GF-D8 (cell line): ENCODE measurements at places on chromosomes 1 and 21.

DNA sequence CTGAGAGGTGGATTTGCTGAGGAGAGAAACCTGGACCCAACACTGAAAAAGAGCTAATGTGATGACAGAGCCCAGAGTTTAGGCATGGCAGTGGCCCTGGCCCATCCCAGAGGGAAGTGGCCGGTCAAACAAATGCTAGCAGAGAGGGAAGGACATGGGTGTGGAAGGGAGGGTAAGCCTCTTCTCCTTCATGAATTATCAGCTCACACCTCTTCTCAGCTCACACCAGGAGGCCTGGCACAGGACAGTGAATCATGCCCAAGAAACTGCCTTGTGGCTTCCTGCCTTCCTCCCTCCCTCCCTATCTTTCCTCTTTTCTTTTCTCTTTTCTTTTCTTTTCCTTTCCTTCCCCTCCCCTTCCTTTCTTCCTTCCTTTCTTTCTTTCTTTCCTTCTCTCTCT, 1.3 kb upstream of the SPRR3 start:
- DNase-seq = no peak

DNA sequence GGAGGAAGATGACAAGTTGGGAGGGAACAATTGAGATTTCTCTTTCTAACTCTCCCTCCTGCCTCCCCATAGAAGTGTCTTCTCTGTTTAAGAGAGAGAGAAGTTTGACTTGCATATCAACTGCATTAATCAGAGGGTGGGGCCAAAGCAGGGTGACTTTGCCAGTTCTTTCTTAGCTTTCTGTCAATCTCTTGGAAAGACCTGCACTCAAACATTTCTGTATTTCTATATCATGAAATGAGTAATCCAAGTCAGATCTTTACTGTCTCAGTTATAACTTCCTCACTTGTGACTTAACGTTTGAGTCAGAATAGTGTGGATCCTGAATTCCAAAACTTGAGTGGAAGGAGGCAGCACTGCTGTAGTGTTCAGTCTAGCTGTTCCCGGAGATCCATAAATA, 180.8 kb upstream of the KCNK2 start:
- no peak for DNase-seq

DNA sequence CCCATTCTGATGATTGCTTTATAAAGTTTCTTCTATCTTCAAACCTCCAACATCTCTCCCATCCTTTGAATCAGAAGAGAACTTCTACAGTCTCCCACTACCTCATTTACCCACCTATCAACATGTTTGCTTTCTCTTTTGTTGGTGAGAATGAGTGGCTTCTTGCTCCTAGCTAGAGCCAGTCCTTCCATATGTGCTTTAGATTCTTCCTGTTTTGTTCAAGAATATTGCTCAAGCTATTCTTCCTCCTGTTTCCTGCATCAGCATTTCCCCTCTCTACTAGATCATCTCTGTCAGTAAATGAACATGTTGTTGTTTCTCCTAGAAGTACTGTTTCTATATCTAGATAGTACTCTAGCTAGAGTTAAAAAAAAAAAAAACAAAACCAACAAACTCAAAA, 6.3 kb downstream of the ATF6 start:
- DNase-seq = peak; percentile 78

- DNase-seq = no peak
These were observed 426.3 kb upstream of the CHRM3 start for GRCh38 chr1:238960071-238960470.

- DNase-seq = no peak
These were observed 87.5 kb upstream of the RUNX3 start for GRCh38 chr1:25017436-25018109.

DNA sequence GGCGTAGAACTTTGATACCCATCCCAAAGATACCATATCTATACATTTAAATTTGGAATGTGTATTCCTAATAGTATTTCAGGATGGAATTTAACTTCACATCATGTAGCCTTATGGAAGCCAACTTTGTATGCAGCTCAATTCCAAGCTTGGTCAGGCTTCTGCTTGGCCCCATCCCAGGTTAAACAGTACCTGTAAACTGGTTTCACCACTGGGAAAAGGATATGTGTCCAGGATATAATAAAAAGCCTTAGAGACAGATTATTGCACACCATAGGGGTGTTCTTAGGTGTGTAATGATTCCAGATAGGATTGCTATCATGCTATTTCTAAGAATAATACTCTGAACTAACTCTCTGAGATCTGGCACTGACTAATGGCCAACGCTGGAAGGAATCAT, 28.1 kb downstream of the ADAM30 start:
- no peak for DNase-seq

- no peak for DNase-seq
These were observed 3.7 kb upstream of the AMIGO1 start for GRCh38 chr1:109513110-109513710.

DNA sequence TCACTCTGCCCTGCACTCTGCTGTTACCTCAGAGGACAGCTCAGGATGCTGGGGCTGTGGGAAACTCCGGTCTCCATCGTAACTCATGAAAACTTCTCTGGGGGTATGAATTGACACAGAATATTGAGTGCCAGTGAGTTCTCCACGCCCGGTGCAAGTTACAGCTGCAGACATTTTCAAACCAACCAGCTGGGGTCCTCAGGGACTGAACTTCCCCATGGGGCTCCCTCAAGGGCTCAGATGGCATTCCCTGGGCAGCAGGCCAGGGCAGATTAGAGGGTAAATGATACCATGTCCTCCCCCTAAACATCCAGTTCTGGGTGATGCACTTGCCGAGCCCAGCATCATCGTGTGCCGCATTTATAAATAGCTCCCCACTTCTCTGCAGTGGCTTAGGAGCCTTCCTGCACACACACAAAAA, 27.8 kb upstream of the CCSAP start:
- peak; percentile 0 for DNase-seq

GRCh38 chr1:168863772-168864171, 134.8 kb upstream of the DPT start:
- DNase-seq = no peak

- DNase-seq = no peak
These were observed 341.3 kb downstream of the DSCAM start for GRCh38 chr21:40505681-40506080.

DNA sequence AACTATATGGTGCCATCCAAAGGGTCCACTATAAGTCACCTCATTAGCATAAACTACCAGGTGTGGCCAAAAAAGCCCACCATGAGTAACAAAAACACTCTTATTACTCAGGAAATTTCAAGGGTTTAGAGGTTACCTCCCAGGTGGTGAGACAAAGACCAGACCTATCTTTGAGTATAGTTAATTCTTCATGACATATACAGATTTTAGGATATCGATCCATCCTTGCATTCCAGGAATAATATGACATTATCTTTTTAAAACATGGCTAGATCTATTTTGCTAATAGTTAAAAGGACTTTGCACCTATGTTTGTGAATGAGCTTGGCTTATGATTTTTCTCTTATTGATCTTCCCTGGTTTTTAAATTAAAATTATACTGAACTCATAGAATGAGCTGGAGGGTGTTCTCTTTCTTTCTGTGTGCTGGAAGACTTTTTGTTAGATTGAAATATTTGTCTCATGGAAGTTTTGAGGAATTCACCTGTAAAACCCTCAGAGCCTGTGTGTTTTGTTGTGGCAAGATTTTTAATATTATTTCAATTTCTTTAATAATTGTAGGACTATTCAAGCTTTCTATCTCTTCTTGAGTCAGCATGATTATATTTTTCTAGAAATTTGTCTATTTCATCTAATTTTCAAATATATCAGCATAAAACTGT, 138.7 kb upstream of the SLC45A1 start:
- DNase-seq = no peak

DNA sequence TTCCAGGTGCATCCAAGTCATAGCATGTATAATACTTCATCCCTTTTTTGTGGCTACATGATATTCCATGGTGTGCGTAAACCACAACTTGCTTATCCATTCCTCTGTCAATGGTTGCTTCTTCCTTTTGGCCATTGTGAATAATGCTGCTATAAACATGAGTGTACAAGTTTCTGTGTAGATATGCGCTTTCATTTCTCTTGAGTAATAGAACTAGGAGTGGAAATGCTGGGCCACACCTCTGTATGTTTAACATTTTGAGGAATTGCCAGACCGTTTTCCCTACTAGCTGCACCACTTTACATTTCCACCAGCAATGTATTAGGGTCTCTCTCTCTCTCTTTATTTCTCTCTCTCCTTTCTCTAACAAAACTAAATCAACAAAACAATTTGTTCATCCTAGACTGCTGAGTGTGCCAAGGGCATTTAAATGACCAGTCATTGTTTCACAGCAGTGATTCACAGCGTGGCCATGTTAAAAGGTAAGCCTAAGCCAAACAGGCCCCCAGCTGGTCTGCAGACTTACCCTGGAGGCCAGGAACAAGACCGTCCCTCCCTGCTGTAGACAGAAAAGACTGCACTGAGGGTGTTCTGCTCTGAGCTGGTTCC, 53.2 kb upstream of the LYST start:
- DNase-seq = no peak

DNA sequence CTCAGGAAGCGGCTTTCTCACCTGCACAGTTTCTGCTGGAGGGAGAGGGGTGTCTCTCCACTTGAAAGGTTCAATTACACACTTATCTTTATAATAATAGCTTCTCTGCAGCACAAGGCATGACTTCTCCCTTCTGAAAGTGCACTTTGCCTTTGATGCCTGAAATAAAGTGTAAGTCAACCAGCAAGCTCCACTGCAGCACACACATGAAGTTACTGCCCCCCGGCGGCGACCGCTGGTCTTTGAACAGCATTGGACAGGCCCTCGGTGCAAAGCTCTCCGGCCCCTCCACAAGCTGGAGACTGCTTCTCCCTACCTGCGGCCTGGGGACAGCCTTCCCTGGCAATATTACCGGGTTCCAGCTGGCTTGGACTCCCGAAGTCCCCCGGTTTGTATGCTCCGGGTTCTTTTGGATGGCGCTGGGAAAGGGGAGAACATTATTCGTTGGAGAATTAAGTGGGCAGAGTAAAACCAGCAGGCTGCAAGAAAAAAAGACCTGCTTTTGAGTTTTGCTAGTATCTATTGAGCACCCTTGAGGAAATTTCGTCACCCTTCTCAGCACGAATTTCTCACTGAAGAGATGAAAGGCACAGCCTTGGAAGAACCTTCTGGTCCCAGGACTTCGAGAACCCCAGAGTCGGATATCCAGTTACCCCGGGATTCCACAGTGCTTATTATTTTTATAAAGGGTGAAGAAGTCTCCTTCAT, 11.8 kb downstream of the RCAN1 start:
- no peak for DNase-seq
